ENCODE measurements at places on chromosomes 13 and 19. TPM values are rescaled to one million over a fixed set of nuclear protein-coding genes. Genes with fewer than 3 reads are reported as not detected.

DNA sequence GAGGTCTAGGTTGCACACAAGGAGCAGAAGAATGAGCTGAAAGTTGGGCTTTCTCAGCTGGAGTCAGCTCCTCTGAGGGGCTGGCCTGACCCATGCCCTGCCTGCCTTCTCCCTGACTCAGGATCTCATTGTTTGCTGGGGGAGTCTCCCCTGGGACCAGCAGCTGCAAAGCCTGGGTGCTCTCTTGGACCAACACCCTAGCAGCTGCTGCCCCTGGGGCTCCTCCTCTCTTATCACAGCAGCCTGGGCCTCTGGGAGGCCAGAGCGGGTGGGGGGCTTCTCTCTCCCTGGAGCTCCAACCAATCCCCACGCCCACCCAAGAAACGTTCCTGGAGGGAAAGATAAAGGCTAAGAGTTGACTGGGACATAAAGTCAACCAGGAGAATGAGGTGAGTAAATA, 1.6 kb upstream of the FCGBP start:
- H3K36me3 ChIP-seq = no peaks in the 10 kb centered on the region
- no peak overlapping the region for H3K27ac ChIP-seq
- peaks cover under 1% of the 10 kb centered on the region for H3K4me1 ChIP-seq
- H3K27me3 ChIP-seq = no peaks in the 10 kb centered on the region
- DNase-seq = no peak

GRCh38 chr19:17570791-17571190, 15.3 kb downstream of the COLGALT1 start:
- no peak for DNase-seq
- peaks cover 6% of the 10 kb centered on the region for H3K36me3 ChIP-seq
- no peak overlapping the region for H3K27ac ChIP-seq
- no peaks in the 10 kb centered on the region for H3K27me3 ChIP-seq

DNA sequence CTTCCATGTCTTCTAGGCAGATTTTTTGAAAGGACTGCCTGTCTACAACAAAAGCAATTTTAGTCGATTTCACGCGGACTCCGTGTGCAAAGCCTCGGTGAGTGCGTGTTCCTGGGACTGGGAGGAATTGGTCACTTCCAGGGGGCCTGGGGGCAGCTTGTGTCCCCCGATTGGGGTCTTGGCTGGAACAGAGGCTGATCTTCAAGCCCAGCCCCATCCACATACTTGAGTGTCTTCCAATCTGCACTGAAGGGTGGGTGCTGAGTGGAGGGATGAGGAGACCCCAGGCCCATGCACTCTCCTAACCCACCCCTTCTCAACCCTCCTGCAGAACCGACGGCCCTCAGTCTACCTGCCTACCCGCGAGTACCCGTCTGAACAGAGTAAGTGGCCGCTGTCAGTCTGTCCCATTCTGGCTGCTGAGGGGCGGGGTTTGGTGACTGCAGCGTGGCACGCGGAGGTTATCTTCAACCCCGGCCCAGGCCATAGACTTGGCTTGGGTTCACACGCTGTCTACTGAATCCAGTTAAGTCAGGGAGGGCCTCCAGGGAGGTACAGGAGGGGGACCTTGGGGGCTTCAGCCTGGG, 4.7 kb downstream of the DDA1 start:
- peaks cover 13% of the 10 kb centered on the region for H3K4me1 ChIP-seq
- H3K36me3 ChIP-seq = peaks cover 12% of the 10 kb centered on the region

DNA sequence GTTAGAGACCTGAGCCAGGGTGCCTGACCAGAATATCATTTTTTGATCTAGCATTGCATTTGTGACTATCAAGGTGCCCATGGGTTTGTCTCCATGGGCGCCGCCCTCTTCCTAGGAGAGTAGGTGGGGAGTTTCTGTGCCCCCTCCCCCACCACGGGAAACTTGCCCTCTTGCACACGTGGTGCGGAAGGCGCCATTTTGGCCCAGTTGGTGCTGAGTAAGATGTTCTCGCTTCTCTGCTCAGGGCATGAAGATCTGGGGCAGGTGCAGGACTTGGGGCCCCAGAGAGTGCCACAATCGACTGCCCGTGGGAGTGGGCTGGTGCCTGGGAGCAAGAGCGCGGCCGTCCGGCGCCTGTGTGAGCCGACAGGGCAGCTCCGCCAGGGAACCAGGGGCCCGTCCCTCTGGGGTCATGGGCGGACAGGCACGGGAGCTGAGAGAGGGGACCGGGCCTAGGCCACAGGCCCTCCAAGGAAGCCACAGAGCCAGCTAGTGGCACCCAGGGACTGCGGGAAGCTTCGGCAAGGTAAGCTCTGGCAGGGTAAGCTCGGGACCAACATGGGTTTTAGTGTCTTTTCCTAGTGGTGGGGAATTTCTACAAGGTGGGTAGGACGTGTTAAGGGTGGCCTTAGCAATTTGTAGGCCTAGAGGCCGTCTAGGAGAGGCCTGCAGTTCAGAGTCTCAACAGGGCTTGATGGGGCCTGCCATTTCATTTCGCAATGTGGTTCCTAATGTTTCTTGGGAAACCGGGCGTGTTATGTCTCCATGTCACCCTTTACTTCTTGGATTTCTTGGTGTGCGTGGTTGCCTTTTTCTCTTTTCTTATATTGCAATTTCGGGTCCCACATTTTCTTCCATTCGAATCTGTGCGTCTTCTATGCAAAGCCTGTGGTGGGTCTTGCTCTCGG, 14.5 kb downstream of the SACS start:
- no peak for DNase-seq
- H3K4me3 ChIP-seq = no peak overlapping the region
- H3K27ac ChIP-seq = no peak overlapping the region
- peaks cover 11% of the 10 kb centered on the region for H3K4me1 ChIP-seq

GRCh38 chr13:74301258-74301935, 167.2 kb upstream of the KLF12 start:
- H3K27ac ChIP-seq = no peak overlapping the region
- DNase-seq = no peak
- H3K27me3 ChIP-seq = no peaks in the 10 kb centered on the region
- peaks cover 32% of the 10 kb centered on the region for H3K4me1 ChIP-seq
- no peak overlapping the region for H3K4me3 ChIP-seq

DNA sequence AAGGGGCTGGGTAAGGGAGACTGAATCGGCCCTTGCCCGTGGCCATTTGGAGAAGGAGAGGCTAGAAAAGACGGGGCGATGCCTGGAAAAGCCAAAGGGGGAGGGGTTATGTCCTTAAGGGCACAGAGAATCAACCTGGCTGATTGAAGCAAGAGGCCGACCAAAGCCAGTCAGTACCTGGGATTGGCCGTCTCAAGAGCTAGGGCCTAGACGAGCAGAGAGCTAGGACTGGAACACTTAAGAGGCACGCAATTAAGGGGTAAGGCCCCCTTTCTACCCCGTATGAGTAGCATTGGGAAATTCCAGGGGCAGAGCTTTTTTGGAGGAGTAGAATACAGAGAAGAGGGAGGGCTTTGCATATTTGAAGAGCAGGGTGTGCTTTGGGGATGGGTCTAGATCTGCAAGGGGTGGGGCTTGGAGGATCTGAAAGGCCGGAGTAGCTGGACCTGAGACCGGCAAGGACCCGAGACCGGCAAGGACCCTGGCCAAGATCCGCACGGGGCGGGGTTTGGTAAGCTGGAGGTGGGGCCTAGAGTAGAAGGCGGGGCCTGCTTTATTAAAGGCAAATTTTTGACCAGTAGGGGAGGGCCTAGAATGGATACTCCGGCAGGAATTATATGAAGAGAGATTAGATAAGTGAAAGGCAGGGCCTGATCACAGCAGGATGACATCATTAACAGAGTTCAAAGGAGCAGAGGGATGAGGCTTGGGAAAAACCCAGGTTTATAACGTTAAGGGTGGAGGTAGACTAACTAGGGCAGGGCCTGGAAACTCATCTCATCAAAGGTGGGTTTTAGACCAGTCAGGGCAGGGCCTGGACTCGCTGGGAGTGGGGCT, 10.7 kb upstream of the CACNG6 start:
- H3K27me3 ChIP-seq = peaks cover 57% of the 10 kb centered on the region
- H3K27ac ChIP-seq = peak overlapping the region; percentile 83
- no peak for DNase-seq
- H3K4me1 ChIP-seq = peaks cover 25% of the 10 kb centered on the region
- peak overlapping the region; percentile 92 for H3K4me3 ChIP-seq
- peaks cover 10% of the 10 kb centered on the region for H3K36me3 ChIP-seq

DNA sequence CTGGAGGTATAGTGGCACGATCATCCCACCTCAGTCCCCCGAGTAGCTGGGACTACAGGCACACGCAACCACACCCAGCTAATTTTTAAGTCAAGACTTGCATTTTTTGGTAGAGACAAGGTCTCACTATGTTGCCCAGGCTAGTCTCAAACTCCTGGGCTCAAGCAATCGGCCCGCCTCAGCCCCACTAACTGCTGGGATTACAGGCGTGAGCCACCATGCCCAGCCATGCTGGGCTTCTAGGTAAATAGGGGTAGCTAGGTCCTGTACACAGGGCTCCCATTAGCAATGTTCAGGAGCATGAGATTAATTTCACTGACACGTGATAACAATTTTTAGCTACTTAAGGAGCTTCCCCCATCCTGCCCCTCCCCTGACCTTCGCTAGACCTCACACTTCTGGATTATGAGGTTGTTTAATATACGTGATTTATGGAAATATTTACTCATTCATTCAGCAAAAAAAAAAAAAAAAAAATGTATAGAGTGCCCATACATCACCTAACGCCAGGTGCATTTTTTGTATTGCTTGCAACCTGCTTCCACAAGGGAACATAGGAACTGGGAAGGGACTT, 19.2 kb downstream of the TMEM272 start:
- no peaks in the 10 kb centered on the region for H3K4me1 ChIP-seq
- H3K4me3 ChIP-seq = no peak overlapping the region
- H3K27me3 ChIP-seq = peaks cover 4% of the 10 kb centered on the region
- DNase-seq = no peak
- no peaks in the 10 kb centered on the region for H3K36me3 ChIP-seq

DNA sequence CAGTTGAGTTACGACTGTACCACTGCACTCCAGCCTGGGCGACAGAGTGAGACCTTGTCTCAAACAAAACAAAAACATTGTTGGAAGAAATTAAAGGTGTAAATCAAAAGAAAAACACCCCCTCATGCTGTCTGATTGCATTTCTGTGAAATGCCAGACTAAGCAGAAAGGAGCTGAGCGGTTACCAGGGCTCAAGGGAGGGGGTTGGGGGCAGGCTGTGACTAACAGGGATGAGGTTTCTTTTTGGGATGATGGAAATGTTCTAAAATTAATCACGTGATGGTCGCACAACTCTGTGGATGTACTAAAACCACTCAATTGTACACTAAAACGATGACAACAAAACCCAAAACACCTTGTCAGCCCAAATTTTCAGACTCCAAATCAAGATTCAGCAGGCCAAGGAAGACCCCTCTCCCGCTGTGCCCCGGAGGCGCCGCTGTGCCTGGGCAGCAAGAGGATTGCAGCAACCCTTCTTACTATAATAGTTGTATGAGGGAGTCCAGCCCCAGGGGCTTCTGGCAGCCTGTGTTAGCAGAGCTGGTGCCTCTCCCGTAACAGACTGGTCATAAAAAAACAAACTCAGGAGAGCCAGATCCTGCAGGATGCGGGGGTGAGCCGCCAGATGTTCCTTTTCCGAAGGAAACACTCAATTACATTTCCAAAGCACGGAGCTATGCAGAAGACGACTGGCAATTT, 20.9 kb downstream of the CAPS start:
- H3K4me3 ChIP-seq = peak overlapping the region; percentile 44
- H3K27ac ChIP-seq = peak overlapping the region; percentile 61
- peaks cover 3% of the 10 kb centered on the region for H3K36me3 ChIP-seq
- no peaks in the 10 kb centered on the region for H3K27me3 ChIP-seq
- no peak for DNase-seq

GRCh38 chr19:10289167-10289835, 451 bp upstream of the ICAM5 start:
- peaks cover 21% of the 10 kb centered on the region for H3K4me1 ChIP-seq
- no peak overlapping the region for H3K27ac ChIP-seq
- DNase-seq = no peak

DNA sequence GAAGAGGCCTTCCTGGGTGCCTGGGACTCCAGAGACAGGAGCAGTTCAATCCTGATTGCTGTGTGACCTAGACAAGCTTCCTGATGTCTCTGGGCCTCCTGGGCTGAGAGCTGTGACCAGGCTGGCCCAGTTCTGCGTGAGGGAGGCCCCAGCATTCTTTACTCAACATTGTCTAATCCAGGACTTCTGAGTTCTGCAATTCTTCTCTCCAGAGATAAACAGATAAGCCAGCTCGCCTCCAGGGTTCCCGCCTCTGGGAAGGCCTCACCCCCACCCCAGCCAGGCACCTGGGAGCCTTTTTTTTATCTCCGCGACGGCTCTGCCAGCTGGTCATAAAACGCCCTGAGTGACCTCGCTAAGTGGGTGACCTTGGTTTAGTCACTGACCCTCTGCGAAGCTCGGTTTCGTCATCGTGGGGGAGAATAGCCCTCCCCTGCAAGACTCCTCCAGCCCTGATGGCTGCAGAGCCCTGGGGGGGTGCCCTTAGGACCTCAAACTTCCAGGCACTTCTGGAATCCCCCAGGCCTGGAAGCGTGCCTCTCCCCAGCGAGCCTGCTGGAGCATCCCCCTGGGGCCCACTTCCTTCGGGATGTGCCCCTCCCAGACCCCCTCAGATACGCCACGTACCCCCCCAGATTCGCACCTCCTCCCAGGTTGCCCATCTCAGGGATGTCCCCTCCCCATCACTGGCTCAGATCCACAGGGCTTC, 1.9 kb downstream of the SULT2B1 start:
- H3K4me3 ChIP-seq = peak overlapping the region; percentile 71
- no peak for DNase-seq
- H3K27ac ChIP-seq = peak overlapping the region; percentile 97
- H3K4me1 ChIP-seq = peaks cover 18% of the 10 kb centered on the region
- no peaks in the 10 kb centered on the region for H3K27me3 ChIP-seq

DNA sequence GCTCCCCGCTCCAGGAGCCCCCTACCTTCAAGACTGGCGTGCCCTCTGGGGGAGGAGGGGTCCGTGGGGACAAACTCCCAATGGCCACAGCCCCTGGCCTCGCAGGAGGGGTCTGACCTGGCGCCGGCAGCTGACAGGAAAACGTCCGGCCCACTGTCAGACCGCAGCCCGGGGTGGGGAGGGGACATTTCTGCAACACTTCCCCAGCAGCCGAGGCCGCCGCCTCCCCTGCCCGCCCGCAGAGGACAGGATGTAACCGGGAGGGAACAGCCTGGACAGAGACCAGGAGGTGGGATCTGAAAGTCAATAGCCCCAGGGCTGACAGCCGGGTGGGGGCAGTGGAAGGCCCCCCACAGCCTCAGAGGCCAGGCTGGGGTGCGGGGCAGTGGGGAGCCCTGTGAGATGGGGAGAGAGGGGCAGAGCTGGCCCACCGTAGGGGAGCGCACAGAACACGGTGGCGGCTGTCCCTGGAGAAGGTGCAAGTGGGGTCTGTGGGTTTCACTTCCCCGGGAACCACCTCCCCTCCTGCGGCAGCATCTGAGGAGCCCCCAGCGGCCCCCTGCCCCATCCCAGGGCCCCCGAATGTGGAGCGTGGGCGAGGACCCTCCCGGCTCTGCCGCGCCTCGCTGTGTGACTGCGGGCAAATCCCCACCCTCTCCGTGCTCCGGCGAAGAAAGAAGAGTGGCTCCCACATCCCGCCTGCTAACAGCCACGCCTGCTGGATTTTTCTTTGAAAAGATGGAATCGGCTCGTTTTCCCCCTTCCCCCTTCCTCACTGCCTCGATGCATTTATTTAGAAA, at the start of gene PEAK3:
Gene PEAK3, minus strand, starts transcription at position 114 of the 800 bp plus-strand sequence. CDS start 1,244 bp downstream, outside the sequence.
- peaks cover 38% of the 10 kb centered on the region for H3K27me3 ChIP-seq
- H3K4me3 ChIP-seq = peak within 1 kb of the TSS; percentile 44
- peak within 1 kb of the TSS; percentile 28 for H3K27ac ChIP-seq
- peaks cover 5% of the 10 kb centered on the region for H3K4me1 ChIP-seq
- no peak for DNase-seq

PEAK3 gene
- total RNA-seq = not detected

GRIN3B gene
- 1.00 TPM for total RNA-seq

CGB5 gene
- total RNA-seq = not detected

PLA2G4C gene
- total RNA-seq = 3.2 TPM

IL12RB1 gene
- not detected for total RNA-seq

C19orf47 gene
- total RNA-seq = 15.3 TPM

DBP gene
- 24.5 TPM for total RNA-seq
